ENCODE measurements at places on chromosomes 11 and 22. TPM values are rescaled to one million over a fixed set of nuclear protein-coding genes. Genes with fewer than 3 reads are reported as not detected.

- DNase-seq: no peak
Measured at GRCh38 chr11:70910835-70911234, 341.5 kb downstream of the SHANK2 start.

GRCh38 chr11:118045191-118045590 is 31.7 kb upstream of the TMPRSS4 start:
- no peak for DNase-seq

The SPDYC gene
- not detected for polyA plus RNA-seq

DNA sequence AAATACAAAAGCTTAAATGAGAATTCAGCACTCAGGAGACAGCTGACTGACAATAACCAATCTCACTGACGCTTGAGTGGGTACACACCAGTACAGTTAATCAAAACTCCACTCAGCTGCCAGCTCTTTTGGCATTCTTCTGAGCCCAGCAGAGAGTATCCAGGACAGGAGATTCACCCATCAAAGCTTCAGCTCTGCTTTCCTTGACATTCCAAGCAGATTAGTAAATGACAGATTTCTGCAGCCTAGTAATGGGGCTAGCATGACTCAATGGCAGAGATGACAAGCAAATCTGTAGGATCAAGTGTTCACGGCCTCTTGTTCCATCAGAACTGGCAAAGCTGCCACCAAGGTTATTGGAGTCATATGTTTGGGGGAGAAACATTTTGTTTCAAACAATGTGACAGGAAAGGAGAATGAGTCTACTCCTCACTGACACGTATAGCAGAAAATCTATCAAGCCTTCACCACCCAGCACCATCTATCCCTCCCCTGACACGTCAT is 420.0 kb downstream of the DYNC2H1 start:
- DNase-seq: no peak
